Fibroblast of the aortic adventitia (primary cell): ENCODE measurements at places on chromosomes 3 and 15.

DNA sequence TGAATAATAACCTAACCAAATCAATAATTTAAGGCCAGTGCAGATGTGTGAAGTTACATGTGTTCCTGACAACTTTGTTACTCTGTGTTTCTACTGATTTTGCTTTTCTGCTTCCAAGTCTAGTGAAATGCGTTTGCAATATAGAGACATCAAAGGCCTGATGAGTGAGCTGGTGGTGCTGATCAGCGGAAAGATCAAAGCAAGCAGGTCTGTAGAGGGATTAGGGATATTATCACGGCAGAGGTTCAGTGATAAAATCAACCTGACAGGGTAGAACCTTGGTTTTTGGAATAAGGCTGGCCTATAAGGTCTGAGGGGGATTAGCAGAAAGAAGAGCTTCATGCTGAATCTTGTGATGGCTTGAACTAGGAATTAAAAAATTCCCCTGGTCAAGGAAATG lies 111.7 kb downstream of the EDEM1 start:
- DNase-seq: no peak

DNA sequence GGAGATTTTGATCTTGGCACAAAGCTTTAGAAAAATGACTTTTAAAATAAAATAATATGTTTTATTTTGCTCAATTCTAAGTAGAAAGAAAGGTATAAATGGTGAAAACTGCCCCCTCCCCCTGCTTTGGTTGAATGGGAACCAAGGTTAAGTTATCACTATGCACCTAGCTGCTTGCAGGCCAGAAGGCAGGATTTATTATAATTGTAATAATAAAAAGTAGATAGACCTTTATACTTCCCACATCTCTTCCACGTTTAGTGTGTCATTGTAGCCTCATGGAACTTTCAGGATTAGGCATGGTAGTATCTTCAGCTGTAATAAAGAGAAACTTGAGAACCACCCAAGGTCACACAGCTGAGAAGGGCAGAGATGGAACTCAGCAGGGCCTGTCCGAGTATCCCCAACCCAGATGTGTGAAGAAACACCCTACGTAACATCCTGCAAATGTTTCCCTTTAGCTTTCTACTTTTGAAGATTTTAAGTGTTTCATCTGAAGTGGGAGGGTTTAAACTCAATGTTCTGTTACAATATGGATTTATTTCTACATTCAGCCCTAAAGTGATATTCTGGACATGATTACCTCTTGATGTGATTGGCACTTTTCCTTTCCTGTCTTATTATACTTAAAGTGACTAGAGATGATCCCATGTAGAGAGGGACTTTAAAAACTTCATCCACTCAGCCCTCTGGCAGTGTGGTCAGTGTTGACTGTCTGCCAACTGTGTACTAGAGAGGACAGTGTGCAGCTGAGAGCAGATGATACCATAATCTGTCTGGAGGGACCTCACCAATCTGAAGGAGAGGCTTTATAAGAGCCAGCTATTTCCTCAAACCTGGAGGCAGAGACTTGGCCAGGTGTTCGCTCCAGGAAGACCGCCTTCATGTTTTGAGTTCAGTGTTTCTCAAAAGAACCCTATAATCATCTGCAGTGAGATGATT lies 282.5 kb upstream of the TRIM42 start:
- DNase-seq: no peak

DNA sequence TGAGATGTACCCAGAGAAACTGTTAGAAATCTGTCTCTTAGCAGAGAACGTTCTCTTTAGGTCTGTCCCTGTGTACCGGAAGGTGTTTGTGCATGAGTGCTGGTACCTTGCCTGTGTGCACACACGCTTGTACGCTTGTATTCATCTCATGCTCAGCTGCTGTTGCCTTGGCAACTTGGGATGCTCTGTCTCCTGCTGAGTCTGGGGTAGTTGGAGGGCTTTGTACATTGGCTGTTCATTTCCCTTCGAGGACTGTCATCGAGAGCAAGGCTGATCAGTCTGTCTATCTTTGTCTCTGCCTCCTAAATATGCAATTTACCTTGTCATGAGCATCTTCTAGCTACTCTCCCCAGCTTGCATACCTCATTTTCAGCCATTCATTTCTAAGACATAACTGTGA lies 147.2 kb downstream of the SLCO3A1 start:
- no peak for DNase-seq

DNA sequence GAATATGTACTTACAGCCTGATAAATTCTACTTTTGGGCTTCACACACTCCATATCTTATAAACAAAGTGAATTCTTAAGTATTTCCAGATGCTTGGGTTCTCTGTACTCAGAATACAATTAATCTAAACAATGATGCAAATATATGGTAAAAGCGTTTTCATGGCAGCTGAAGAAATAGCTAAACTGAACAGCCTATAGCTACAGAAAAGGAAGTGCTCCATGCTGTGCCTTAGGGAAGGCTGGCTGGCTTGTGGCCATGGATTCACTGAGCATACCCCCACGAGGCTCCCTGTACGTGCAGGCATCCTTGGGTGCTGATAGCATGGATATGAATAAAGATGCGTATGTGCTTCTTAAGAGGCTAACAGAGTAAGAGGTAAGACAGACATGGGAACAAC lies 264.0 kb downstream of the KLF13 start:
- no peak for DNase-seq

GRCh38 chr15:36256404-36256807 lies 323.0 kb upstream of the CDIN1 start:
- no peak for DNase-seq

DNA sequence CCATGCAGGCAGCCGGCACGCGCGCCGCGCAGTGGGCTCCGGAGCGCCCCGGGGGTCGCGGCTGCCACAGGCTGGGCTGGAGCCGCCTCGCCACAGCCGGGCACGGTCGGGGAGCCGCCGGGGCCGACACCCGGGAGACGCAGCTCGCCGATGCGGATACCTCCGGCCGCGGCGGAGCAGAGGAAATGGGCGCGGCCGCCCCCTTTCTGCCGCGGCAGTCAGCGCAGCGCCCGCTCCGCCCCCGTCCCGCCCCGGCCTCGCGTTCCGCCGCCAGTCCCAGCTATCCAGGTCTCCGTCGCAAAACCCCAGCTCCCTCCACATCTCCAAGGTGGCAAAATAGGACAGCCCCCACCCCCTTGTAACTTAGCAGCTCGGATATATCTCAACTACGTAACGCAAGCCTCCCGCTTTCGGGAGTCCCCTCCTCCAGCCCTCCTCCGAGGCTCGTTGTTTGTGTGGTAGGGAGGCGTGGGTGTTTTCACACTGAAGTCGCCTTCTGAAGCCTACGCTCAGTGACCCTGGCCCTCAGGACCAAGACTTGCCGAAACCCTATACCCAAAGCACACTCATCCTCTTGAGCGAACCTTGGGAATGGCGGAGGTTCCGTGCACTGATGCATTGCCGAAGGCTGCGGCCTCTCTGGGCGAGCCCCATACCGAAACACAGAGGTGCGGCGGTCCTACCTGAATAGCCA lies at the start of gene SH3BP5:
Gene SH3BP5 (minus strand): TSS at position 182 of the 694 bp plus-strand sequence. CDS start 178 bp downstream, at position 4.
- peak; percentile 56 for DNase-seq

GRCh38 chr3:183819831-183820230 lies 5.5 kb downstream of the MAP6D1 start:
- DNase-seq: no peak

- DNase-seq: no peak
Observed at GRCh38 chr15:60250316-60250715, 147.5 kb downstream of the ANXA2 start.

- no peak for DNase-seq
Observed at GRCh38 chr3:45616158-45616557, 21.6 kb downstream of the LIMD1 start.

- DNase-seq: peak; percentile 88
Observed at GRCh38 chr3:150062492-150062891, 91.8 kb upstream of the PFN2 start.

GRCh38 chr3:36763850-36764703 lies at the start of gene DCLK3:
Gene DCLK3, minus strand, starts transcription at chr3:36764553. Its CDS starts 290 bp downstream, at chr3:36764263.
- DNase-seq: no peak

GRCh38 chr15:76752549-76752948 lies 152.6 kb downstream of the SCAPER start:
- no peak for DNase-seq

- DNase-seq: no peak
Observed at GRCh38 chr3:64799606-64800005, 111.8 kb upstream of the ADAMTS9 start.

- DNase-seq: peak; percentile 2
Observed at GRCh38 chr3:40920041-40920440, 279.3 kb upstream of the CTNNB1 start.

DNA sequence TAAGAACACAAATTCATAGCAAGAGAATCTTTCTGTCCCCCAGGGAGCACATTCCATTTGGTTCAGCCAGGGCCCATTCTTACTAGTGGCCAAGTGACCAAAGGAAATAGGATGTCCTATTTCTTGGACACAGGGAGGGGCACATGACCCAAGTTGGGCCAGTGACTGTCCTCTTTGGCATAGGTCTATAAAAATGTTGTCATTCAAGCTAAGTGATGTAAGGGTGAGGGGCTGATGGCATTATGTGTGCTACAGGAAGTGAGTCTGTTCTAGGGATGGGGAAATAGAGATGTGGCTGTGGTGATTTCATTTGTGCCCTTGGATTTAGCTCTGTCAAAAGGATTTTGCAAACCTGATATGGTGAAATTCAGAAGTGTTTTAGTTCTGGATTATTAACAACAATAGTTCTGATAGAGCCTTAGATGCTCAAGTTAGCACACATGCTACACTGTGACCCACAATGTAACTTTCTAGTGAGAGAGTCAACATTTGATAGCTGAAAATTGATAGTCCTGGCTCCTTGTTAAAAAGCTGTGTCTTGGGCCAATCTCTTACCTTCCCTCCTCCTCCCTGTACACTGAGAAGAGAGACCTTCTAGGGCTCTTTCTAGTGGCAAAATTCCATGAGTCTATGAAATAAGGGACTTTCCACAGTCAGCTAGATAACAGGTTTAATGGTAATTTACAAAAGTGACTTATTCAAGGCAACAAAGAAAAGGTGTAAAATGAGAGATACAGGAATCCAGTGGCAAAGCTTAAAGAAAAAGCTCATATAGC lies 117.2 kb downstream of the THRB start:
- DNase-seq: no peak

DNA sequence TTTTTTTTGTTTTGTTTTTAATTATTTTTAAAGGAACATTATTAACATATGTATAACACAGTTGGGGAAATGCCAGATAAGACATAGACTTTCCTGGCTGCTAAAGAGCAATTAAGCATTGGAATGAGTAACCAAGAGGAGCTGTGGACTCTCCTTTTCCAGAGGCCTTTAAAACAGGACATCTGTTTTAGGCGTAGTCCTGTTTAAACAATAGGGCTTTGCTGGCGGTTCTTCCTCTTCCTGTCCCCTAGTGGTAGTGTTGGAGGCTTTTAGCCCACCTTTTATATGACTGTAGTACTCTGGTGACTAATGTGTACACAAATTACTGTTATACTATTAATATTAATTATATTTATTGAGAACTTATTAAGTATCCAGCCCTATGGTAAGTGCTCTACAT lies 81.9 kb downstream of the PPARG start:
- peak; percentile 23 for DNase-seq

DNA sequence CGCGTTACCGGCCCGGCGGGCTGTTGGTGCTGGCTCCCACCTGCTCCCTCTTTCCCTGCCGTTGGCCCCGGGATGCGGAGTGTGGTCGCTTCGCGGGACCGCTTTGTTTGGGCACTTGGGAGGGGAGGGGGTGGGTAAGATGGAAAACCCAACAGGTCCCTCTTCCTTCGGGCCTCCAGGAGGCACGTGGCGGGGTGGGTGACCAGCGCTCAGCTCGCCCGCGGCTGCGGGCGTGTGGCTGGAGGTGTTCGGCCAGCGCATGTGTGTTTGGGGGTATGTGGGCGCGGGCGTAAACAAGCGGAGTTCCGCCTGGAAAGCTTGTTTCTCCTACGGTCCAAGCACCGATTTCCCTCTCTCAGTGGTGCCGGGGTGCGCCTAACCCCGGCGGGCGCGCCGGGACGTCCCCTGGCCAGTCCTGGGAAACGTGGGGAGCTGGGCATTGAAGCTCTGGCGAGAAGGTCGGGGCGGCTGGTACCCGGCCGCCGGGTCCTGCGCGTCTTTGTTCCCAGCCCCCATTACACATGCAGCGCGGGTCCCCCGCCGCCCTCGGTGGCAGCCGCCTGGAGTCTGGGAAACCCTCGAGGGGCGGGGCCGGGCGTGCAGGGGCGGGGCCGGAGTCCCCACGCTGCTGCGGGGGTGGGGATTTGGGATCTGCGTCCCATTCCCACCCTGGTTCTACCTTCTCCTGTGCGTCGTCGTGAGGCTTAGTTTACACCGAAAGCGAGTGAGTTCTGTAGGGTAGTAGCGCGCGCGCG lies 1.4 kb downstream of the ACVR2B start:
- DNase-seq: no peak

GRCh38 chr15:47988564-47988963 lies 132.2 kb upstream of the SLC24A5 start:
- DNase-seq: no peak

- no peak for DNase-seq
Observed at GRCh38 chr3:138011722-138012121, 1.8 kb downstream of the CLDN18 start.

GRCh38 chr3:71225002-71225684 lies 358.4 kb downstream of the FOXP1 start:
- DNase-seq: peak; percentile 45

DNA sequence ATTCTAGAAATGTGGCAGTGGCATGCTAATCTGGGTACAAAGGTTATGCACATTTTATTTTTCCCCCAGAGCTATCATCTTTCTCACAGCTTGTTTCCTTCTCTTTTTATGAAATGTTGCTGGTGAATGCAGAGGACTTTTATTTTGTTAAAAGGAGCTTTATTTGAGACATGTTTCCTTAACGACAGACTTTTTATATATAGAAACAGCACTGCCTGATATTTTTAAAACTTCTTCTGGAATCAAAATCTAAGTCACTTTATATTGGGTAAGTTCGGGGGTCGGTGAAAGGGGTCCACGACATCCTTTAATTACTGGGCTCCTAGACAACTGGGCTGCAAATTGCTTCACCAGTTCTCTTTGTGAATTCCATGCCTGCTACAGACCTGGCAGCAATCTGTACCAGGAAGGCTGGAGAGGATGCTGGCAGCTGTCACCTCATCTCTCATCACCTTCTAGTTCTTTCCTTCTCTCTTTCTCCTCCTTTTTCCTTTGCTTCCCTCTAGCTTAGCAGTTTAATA lies 464.7 kb downstream of the PDCD6IP start:
- no peak for DNase-seq

DNA sequence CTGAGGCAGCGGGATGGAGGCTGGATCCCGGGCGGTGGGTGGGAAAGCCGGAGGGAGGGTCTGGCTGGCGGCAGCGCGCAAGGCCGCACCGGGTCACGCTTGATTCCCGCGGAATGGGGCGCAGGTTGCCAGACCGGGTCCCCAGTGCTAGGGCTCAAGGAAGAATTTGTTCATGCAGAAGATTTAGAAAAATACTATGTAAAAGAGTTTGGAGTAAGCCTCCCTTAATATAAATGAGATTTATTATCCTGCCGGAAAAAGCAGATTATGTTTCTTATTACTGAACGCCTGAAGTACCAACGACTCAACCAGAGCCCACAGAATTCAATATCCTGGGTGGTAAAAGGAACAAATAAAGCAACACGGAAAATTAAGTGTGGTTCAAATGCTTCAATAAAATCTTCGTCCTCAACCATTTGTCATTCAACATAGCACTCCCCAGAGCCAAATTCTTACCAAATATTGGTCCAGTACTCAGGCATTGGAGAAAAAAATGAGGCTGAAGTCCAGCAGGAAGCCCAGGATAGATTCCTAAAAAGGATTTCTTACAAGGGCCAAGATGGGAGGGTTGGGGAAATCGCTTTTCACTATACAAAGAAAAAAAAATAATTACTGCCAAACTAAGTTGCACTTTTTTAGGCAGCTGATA lies 1.2 kb upstream of the ZBTB20 start:
- DNase-seq: peak; percentile 51

- DNase-seq: no peak
Observed at GRCh38 chr3:64129581-64129980, 95.7 kb downstream of the PRICKLE2 start.

GRCh38 chr15:29812384-29812694 lies 9.9 kb downstream of the TJP1 start:
- DNase-seq: peak; percentile 69
